ENCODE measurements at places on chromosomes 2 and 18.
A peak's percentile ranks its signal among the peaks of the same experiment; 100 is the strongest.

- DNase-seq: no peak
Observed at GRCh38 chr2:121944072-121944831, 188.8 kb downstream of the TSN start.

DNA sequence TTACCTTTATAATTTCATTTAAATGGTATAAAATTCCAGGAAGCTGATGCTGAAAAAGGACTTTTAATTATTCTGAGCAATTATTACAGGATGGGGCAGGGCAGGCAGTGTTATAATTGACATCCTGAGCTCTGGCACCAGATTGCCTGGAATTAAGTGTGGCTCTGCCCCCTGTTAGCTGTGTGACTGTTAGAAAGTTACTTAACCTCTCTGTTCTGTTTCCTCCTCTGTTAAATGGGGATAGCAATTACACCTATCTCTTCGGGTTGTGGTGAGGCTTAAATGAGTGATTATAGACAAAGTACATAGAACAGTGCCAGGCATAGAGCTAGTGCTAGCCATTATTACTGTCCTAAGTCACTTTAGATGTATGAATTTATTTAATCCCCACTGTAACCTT, 327.3 kb downstream of the SMAD2 start:
- DNase-seq: no peak

DNA sequence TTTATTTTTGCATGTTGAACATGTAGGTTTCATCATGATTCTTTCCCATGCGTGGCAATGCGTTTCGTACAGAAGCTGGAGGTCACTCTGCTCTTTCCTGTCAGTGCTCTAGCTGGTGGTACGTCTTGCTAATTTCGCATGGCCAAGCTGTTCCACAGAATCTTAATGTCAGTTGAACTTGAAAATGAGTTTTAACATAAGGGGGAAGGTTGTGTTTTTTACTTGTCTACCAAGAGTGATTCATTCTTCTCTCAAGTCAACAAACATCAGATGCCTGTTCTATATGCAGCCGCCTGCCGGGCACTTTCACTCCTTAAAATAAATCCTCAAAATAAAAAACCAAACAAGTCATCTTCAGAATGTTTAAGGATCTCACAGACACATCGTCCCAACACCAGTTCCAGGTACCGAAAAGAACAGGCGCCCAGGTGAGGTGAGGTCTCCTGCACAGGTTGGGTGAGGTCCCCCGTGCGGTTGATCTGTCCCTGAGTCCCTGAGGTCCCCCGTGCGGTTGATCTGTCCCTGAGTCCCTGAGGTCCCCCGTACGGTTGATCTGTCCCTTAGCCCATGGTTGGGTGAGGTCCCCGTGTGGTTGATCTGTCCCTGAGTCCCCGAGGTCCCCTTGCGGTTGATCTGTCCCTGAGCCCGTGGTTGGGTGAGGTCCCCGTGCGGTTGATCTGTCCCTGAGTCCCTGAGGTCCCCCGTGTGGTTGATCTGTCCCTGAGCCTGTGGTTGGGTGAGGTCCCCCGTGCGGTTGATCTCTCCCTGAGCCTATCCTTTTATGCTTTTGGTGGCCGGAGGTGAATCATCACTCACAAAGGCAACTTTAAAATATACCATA, 57.0 kb upstream of the KCNG2 start:
- DNase-seq: no peak

- no peak for DNase-seq
Observed at GRCh38 chr2:228067309-228067708, 114.2 kb downstream of the SPHKAP start.

DNA sequence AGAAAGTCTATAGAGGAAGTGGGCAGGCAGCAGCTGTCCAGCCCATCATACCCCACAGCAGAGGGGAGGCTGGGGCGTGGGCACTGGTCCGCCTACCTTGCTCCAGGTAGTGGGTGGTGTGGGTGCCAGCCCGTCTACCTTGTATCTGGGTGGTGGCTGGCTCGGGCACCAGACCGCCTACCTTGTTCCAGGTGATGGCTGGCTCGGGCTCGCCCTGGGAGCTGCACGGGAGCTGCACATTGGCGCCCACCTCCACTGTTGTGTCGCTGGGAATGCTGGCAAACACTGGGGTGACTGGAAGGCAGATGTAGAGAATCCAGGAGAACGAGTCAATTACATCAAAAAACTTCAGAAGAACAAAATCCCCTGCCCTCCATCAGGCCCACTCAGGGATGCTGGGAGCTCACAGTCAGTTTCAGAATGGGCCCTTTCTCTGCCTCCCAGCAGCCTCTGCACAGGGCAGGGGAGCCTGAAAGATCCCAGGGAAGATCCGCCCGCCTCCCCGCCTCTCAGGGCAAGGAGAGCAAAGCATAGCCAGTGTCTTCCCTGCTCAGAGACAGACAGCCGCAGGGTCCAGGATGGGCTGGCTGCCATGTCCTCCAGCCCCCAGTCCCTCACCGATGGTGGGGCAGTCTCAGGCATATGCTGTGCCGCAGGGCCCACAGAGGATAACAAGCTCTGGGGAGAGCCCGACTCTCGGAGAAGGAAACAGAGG, 82.3 kb downstream of the PXDN start:
- no peak for DNase-seq

DNA sequence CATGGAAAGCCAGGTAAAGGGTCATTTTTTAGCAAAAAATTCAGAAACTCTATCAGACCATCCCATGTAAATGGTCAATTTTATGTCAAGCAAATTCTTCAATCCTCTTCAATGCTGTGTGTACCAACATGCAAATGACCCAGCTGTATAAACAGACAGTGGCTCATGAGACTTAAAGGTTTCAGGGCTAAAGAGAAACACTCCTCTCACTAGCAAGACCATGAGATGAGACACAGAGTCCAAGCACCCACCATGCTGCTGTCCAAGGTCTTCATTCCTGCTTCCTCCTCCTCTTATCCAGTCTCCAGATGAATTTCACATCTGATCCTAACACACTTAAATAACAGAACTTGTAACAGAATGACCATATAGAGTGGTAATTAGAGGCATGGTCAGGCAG, 30.8 kb upstream of the ONECUT2 start:
- no peak for DNase-seq

DNA sequence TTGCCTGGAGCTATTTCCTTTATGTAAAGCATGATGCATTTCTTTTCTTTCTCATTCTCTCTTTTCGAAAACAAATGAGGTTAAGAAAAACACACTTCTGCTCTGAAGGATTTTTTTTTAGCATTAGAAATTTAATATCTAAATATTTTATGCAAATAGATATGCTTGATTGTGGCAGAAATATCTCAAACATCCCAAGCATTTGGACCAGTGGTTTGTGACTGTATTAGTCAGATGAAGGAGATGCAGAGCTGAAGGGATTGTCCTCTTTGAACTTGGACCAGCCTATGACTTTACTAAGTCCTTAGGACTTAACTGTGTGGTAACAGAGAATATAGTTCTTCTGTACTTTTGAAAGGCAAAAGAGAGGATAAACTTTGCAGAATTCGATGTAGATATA, 335.9 kb upstream of the NT5C1B start:
- no peak for DNase-seq

- DNase-seq: no peak
Observed at GRCh38 chr2:129240061-129240460, 739.4 kb upstream of the RAB6C start.

GRCh38 chr2:230781130-230781797, 68.6 kb downstream of the CAB39 start:
- peak; percentile 27 for DNase-seq

All from body of pancreas (tissue), 4 donors.